ENCODE measurements at places on chromosomes 12 and 14. TPM values are rescaled to one million over a fixed set of nuclear protein-coding genes. Genes with fewer than 3 reads are reported as not detected.

DNA sequence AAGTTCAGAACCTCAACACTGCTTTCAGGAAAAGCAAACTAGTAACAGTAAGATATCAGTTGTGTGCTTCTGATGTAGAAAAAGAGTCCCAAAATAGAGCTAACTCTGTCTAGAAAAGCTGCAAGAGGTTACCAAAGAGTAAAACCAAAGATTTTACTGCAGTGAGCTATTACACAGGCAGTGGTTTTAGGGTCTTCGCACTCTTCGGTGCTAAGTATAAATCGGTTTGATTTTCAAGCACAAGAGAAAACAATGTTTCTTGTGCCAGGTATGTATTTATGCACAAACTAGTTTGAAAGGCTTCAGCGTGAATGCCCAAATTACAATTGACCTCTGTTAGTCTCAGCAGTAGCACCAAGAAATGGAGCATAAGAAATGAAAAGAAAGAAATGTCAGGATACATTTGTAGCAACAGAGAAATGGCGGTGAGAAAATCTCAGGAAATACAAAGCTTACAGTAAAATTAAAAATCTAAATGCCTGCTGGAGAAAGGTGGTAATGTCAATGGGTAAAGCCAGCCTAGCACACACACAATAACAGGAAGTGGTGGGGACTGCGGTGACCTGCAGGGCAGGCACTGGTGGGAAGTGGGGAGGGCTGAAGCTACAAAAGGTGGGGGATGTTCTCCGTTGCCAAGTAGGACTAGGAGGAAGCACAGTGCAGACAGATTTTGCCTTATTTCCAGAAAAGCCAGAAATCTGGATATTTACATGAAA lies 18.0 kb upstream of the DYRK2 start:
- no peak for DNase-seq

DNA sequence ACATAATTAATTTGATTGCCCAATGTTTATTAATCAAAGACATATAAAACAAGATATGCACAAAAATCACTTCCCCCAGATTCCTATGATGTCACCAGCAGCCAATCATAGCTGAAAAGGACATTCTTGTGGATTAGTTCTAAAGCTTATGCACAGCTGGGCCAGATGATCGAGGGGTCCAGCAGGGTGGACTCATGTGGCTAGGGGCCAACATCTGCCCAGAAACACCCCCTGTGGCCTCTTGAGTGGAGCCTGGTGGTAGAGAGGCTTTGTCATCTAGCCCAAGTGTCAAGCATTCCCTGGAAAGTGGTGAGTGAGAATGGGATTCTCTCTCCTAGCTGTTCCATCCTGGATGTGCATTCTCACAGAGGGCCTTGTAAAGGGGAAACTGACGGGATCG lies 590.0 kb downstream of the BCL11B start:
- DNase-seq, result peak; percentile 43

Gene SLC25A21
- 0.29 TPM for total RNA-seq

- no peak for DNase-seq
These were observed 42.7 kb upstream of the DCN start for GRCh38 chr12:91225316-91225715.

All from osteoblast (primary cell).